ENCODE measurements at places on chromosomes 11 and 22.

- DNase-seq = no peak
These were observed 14.8 kb downstream of the PSMD13 start for GRCh38 chr11:251550-251949.

DNA sequence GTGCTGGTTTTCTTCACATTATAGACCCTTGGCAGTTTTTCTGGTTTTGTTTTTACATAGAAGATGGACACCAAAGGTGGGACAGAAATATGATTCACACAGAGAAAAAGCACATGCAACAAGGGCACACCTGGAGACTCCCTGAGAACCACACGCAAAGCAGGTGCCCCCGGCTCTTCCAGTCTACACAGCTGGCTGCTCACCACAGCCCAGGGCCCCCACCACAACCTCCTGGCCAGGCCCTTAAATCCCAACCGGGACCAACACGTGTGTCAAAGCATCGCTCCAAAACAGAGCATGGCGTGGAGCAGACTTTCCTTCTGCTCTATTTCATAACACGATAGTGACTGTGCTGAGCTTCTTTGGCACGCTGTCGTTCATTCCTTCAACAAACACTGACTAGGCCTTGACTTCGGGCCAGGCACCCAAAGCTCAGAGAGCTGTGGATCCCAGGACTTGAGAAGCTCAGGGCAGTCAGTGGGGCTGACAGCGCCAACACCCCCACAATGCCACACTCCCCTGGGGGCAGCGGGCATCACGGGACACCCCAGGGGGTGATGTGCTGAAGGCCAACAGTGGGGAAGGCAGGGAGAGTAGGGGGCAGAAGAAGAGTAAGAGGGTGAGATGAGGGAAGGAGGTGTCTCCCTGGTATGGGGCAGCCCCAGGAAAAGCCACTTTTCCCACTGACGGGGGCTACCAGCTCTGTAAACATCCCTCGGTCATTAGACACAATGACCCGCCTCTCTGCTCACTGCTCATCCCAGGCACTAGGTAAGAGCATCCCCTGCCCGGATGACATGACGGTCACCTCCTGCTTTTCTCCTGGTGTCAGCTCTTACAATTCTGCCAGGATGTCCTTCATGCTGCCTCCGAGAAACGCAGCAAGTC lies 26.0 kb downstream of the CELSR1 start:
- no peak for DNase-seq

- DNase-seq = no peak
These were observed 97.1 kb downstream of the EXT2 start for GRCh38 chr11:44192462-44193100.

DNA sequence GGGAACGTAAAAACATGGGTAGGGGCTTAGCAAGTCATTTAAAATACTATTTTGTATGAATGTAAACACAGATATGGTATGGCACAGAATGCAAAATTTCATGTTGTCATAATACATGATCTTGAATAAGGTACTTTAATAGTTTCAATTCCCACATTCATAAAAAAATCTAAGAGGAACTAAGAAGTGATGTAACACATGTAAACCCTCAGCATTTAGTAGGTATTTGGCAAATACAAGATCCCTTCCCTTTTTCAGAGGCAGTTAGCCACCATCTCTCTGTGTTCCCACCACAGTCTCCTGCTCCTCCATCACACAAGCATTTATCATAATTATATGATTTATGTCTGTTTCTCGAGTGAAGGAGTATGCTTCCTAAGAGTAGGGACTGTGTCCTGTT lies 251.8 kb downstream of the TENM4 start:
- DNase-seq = no peak

DNA sequence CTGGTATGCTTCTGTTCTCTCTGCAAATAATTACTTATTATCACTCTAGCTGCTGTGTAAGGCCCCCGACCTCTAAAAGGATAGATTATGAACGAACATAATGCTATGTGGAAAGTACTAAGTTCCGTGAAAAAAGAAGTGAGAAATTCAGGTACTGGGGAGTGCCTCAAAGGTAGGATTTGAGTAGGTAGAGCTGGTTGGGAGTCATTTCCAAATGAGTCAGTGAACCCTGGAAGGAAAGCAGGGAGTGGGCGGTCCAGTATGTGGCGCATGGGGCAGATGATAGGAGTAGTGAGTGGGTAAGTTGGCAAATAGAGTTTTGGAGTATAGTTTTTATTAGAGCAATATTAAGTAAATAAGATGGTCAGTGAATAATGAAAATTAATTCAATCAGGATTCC lies 2.4 kb downstream of the ZC3H12C start:
- DNase-seq = no peak

DNA sequence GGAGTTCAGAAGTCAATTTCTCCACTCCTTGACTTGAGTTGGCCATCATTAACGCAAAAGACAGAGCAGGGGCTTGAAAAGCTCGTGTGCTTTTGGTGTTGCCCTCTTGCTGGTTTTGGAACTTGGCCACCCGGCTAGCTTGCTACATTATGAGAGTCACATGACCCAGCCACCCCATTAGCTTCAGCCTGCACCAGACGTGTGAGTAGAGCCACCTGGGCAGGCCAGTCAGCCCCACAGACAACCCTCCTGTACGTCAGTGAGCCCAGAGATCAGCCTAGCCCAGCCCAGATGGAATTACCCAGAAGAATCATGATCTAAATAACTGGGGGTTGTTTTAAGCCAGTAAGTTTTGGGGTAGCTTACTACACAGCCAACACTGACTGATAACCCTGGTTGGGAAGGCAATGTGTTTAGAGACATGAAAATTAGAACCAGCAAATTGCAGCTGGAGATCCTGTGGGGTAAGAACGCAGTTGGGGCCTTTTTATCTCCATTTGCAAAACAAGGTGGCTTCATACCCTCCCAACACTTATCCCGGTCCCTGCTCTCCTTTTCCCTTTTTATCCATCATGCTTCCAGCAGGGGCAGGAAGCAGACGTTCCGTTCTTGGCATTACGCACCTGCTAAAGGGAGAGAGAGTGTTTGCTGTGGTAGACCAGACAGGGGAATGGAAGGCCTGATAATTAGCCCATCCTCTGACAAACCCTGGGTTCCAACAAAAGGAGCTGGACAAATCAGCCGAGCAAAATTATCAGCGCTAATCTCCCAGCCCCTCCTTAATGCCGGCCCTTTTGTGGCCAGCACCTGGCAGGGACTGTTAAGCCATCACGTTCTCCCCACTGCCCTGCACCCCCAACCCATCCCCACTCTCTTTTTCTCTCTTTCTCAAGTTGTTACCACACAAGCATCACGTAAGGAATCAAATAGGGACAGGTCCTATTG lies 548.7 kb upstream of the CADM1 start:
- DNase-seq = no peak

- no peak for DNase-seq
These were observed 858.8 kb downstream of the METTL15 start for GRCh38 chr11:28966951-28967350.

DNA sequence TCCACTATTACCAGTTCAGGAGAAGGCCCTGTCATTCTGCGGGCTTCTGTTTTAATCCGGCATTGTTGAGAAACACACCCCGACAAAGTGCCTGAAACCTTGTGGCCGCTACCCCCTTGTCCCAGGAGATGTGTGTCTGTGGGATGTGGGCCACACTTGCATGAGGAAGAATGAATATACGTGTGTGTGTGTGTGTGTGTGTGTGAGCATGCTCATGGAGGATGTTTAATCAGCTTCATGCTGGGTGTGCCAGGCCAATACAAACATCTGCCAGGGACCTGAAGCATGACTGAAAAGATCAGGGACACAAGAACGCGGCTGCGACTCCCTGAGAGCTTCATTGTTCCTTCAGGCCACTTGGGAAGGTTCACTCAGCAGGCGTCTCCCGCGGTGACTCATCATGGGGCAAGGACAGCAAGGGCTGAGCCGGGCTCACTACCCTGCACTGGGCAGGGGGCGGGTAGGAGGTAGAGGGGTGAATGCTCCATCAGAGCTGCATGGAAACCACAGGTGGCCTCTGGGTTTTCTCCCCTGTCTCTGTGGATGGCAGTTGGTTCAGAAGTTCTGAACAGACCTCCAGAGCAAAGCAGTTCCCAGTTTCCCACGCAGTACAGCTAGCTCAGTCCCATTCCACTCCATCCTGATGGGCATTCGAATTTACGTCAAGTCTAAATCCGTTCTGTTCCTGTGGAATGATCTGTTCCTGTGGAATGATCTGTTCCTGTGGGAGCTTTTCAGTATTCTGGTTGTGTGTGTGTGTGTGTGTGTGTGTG lies 7.0 kb upstream of the MALAT1 start:
- DNase-seq = no peak

GRCh38 chr11:131749101-131749500 lies 378.7 kb downstream of the NTM start:
- DNase-seq = no peak

- no peak for DNase-seq
These were observed 327.5 kb downstream of the TBC1D22A start for GRCh38 chr22:47089796-47090460.

DNA sequence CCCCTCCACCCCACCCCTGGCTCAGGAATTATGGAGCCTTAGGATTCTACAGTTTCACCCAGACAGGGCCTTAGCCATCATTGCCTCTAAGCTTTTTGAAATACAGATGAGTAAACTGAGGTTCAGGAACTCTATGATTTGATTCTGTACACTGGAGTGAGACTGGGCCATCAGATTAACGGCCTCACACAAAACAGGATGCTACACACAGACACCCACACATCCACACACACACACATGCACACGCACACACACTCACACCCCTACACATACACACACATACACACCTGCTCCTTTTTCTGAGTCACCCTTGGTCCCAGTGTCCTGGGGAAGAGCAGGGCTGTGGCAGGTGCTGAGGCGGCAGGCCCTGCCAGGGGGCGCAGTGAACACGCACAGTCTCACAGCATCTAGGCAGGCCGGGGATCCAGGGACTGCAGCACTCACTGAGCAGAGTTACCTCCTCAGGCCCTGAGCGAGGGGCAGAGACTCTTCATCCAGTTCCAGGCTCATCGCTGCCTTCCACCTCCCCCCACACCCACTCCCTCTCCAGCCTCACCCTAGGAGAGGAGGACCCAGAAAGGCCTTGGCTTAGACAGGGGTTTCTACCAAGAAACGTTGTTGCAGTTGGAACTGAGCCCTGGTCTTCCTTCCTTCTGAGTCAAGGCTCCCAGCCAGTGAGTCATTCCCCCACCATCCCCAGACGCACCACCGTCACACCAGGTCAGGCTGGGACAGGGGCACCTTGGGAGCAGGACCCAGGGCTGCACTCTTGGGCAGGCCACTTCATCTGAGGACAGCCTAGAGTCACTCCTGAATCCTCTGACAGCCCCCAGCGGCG lies 89.8 kb upstream of the PARVA start:
- peak; percentile 48 for DNase-seq

DNA sequence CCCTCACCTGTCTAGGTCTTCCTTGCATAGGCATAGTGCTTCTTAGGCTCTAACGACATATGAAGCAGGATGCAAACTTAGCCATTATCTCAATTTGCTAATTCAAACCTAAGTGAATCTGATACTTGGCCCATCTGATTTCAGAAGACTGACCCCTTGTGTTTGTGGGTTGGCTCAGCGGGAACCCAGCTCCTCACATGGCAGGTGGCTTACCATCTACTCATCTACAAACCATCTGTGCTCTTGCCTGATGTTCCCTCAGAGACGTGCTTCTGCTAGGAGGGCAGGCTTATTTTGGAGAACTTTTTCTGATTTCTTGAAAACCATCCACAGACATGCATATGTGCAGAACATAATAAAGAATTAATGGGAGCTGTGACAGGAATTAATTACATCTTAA lies 15.2 kb downstream of the ELMOD1 start:
- DNase-seq = no peak

DNA sequence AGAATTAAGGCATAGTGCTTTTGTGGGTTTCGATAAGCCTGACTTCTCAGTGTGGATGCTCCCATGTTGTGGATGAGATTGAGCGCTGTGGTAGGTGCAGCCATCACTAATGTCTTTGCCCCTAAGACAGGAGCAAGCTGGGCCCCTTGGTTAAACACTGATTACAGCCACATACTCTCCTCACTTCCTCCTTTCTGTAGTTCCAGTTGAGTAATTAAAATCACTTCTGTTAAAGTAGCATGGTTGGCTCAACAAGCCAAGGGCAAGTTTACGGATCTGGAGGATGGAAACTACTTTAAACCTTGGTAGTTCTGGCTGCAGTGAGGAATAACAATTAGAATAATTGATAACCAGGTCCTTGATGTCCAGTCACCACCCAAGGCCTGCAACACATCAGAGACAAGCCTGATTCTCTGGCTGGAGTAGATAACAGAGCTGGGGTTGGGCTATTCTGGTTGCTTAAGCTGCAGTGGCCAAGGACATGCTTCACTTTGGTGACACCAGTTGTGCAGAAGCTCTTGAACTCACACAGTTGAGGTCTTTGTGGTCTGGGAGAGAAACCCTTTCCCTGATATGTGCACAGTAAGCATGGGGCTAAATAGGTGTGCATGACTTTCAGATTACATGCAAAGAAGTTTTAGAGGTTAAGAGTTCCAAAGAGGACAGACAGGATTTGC lies 81.3 kb downstream of the KIRREL3 start:
- no peak for DNase-seq

DNA sequence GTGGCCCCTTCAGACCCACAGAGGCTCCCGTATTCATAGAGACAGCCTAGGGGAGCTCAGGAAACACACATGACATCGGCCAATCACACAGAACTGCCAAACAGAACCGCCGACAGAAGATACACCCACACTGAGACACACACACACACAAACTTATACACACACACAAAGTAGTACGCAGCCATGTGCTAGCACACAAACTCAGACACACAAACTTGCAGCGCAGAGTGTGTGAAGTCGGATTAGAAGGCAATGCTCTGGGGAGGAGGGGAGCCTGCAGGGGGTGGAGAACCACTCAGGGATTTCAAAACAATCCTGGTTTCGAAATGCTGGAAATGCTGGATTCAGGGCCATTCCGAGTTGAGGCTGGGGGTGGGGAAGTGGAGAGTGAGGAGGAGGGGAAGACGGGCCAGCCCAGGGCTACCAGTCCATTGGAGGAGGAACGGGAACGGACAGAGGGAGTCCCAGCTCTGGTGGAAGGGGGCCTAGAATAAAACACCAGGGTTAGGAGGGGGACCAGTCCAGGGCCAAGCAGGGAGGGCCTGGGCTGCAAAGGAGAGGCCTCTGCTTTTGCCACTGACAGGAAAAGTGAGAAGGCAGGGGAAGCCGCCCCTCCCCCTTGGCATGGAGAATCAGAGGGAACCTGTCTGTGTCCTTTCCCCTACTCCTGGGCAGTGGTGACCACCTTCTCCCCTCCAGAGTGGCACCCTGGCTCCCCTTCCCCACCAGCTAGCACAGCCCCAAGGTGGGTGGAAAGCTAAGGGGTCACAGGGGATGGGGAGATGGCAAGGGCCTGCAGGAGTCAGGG lies 4.4 kb downstream of the BCL9L start:
- no peak for DNase-seq

GRCh38 chr11:23555085-23555484 lies 694.8 kb upstream of the CCDC179 start:
- no peak for DNase-seq

GRCh38 chr11:83070731-83071566 lies 748 bp downstream of the RAB30 start:
- DNase-seq = no peak

All from renal pelvis (tissue), 12 donors.